Dermis blood vessel endothelial cell (primary cell): ENCODE measurements at places on chromosomes 6 and 20. TPM values are rescaled to one million over a fixed set of nuclear protein-coding genes. Genes with fewer than 3 reads are reported as not detected.

SIRPA gene
- total RNA-seq: 35.2 and 55.2 TPM in 2 replicates

SLC35F1 gene
- total RNA-seq: not detected in 2 replicates

AVP gene
- total RNA-seq: not detected in 2 replicates

VNN1 gene
- total RNA-seq: not detected in 2 replicates

COL10A1 gene
- total RNA-seq: not detected in 2 replicates
